SW480 (cell line): ENCODE measurements at places on chromosomes 5 and 9.

DNA sequence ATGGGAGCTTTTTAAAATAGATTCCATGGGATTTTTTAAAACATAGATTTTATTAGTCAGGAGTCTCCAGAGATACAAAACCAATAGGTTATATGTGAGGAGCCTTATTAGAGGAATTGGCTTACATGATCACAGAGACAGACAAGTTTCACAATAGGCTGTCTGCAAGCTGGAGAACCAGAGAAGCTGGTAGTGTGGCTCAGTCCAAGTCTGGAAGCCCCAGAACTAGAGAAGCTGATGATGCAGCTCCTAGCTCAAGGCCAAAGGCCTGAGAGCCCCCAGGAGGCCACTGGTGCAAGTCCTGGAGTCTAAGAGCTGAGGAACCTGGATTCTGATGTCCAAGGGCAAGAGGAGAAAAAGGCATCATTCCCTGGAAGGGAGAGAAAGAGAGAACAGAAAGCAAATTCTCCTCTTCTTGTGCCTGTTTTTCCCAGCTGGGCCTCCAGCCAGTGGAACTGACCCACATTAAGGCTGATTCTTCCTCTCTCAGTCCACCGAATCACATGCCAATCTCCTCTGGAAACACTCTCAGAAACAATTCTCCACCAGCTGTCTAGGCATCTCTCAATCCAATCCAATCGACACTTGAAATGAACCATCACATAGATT, 59.3 kb downstream of the AHRR start:
- no peak for DNase-seq

DNA sequence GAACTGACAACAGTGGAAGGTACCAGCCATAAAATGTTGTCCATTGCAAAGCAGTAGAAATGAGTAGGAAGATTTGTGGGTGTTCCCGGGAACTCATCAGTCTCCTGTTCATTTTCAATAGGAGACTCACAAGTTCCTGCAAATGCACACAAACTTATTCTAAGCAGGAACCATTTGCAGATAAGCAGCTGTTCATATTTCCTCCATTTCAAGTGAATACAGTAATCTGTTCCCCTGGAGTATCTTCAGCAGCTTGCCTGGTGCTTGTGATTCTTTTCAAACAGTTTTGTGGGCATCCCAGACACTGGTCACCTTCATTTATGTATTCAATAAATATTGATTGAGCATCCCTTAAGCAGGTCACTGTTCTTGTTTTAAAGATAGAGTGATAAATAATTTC, 1315.5 kb upstream of the C9orf72 start:
- DNase-seq: no peak

GRCh38 chr9:21656776-21657674, 145.4 kb upstream of the MTAP start:
- no peak for DNase-seq

- DNase-seq: no peak
Measured at GRCh38 chr5:73747696-73748380, 121.8 kb downstream of the ARHGEF28 start.
